ENCODE measurements at places on chromosomes 6 and 20. TPM values are rescaled to one million over a fixed set of nuclear protein-coding genes. Genes with fewer than 3 reads are reported as not detected.

Gene BACH2
- total RNA-seq, result 157 TPM

Gene LKAAEAR1
- 0.39 TPM for total RNA-seq

Gene CDH22
- total RNA-seq, result not detected

Gene CSNK2A1
- total RNA-seq, result 55.5 TPM

DNA sequence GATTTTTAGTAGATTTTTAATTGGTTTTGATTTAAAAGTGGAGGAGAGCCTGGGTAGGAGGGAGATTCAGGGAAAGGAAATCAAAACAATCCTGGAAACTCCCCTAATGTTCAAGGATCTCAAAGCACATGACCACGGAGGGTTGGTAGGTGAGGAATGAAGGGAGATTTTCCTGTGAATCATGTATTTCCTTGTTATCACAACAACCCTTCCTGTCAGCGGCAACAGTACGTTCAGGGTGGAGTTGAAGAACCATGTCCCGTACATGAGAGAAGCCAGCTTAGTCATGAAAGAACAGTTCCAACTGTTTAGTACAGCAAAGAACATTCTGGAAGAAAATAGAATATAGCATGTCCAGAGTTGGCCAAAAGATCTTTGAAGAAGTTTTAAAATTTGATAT is 79.4 kb upstream of the SCAF8 start:
- H3K36me3 ChIP-seq, result no peaks in the 10 kb centered on the region
- no peak overlapping the region for H3K4me3 ChIP-seq
- H3K4me1 ChIP-seq, result no peaks in the 10 kb centered on the region
- no peak for DNase-seq
- no peaks in the 10 kb centered on the region for H3K27me3 ChIP-seq
- no peak overlapping the region for H3K27ac ChIP-seq

- H3K4me3 ChIP-seq, result no peak overlapping the region
- no peaks in the 10 kb centered on the region for H3K36me3 ChIP-seq
- no peak overlapping the region for H3K27ac ChIP-seq
Observed at GRCh38 chr6:37059344-37060194, 54.1 kb downstream of the FGD2 start.

DNA sequence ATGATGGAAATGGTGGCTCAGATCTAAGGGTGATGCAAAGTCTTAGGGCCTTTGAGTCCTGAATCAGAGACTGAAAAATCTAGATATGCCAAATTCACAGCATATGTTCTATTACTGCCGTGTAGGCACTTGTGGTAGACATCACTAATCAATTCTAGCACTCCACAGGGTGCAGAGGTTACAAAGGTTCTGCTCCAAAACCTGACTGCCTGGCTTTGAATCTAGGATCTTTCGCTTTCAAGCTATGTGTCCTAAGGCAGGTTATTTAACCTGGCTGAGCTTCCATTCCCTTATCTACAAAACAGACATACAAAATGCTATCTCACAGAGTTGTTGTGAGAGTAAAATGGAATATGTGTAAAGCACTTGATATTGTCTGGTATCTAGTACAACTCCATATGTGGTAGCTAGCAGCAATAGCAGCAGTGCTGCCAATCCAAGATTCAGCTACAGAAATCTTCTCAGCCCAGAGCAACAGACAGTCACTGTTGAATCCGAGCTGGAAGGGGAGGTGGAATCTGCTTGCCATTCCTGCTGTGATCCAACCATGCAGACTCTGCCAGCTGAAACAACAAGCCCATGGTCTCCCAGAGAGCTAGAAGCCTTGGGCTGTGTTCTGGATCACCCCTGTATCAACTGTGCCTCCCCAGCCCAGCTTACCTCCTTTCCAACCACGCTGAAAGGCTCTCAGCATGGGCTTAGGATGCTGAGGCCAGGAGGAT is 206.9 kb downstream of the TFAP2C start:
- H3K27me3 ChIP-seq, result peaks cover 8% of the 10 kb centered on the region
- H3K27ac ChIP-seq, result no peak overlapping the region
- DNase-seq, result no peak
- H3K4me1 ChIP-seq, result no peaks in the 10 kb centered on the region
- no peak overlapping the region for H3K4me3 ChIP-seq
- H3K36me3 ChIP-seq, result no peaks in the 10 kb centered on the region

DNA sequence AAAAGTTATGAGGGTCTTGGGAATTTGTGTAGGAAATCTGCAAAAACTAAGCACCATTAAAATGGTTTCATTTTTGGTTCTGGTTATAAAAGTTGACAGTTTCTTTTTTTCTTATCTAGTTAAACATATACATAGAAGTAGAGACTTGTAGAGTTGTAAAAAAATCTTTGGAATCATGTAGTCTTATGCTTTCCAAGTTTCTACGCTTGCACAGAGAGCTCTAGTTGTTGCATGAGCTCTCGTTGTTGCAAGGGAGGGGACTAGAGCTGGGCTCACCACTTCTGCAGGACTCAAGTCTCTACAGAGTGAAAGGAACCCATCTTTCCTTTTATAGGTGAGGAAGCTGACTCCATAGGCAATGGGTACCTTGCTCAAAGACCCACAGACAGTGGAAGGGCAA is 21.6 kb upstream of the CCN2 start:
- H3K4me3 ChIP-seq, result no peak overlapping the region
- no peaks in the 10 kb centered on the region for H3K36me3 ChIP-seq
- H3K27ac ChIP-seq, result no peak overlapping the region

- no peaks in the 10 kb centered on the region for H3K27me3 ChIP-seq
- peak overlapping the region; percentile 38 for H3K4me3 ChIP-seq
- H3K36me3 ChIP-seq, result no peaks in the 10 kb centered on the region
- peaks cover 44% of the 10 kb centered on the region for H3K4me1 ChIP-seq
- no peak for DNase-seq
Observed at GRCh38 chr6:135088818-135089809, 34.5 kb upstream of the HBS1L start.

- DNase-seq, result no peak
- no peaks in the 10 kb centered on the region for H3K4me1 ChIP-seq
- no peaks in the 10 kb centered on the region for H3K36me3 ChIP-seq
- no peaks in the 10 kb centered on the region for H3K27me3 ChIP-seq
- H3K4me3 ChIP-seq, result no peak overlapping the region
Observed at GRCh38 chr6:134106702-134107101, 54.3 kb upstream of the SLC2A12 start.
